Left renal pelvis (tissue), 4 donors: ENCODE measurements at places on chromosomes 4 and X.

GRCh38 chrX:110167952-110168451 lies 149.9 kb downstream of the AMMECR1 start:
- no peak for DNase-seq

- no peak for DNase-seq
Measured at GRCh38 chr4:94400191-94400590, 51.6 kb upstream of the PDLIM5 start.

GRCh38 chr4:182866746-182867145 lies 50.4 kb downstream of the DCTD start:
- no peak for DNase-seq

DNA sequence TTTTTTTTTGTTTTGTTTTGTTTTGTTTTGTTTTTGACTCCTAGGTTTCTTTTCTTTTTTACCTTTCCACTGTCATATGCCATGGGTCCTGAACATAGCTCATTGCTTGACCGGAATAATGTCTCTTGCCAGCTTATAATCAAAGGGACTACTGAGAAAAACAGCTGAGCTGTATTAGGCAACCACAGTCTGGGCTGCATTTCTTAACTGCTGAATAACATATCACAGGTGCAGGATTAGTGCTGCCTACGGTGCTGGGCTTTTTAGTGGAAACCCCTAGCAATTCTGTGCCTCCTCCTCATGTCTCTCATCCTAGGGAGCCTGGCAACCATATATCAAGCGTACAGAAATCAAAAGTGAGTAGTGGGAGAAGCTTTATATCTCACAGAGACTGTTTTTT lies 333.5 kb downstream of the BMPR1B start:
- no peak for DNase-seq

GRCh38 chr4:140059159-140059558 lies 94.8 kb downstream of the MAML3 start:
- no peak for DNase-seq

- no peak for DNase-seq
Measured at GRCh38 chrX:9312922-9313867, 151.7 kb upstream of the TBL1X start.

- no peak for DNase-seq
Measured at GRCh38 chr4:82587826-82588540, 26.2 kb upstream of the TMEM150C start.

GRCh38 chrX:136202889-136203288 lies 48.3 kb downstream of the MAP7D3 start:
- no peak for DNase-seq

DNA sequence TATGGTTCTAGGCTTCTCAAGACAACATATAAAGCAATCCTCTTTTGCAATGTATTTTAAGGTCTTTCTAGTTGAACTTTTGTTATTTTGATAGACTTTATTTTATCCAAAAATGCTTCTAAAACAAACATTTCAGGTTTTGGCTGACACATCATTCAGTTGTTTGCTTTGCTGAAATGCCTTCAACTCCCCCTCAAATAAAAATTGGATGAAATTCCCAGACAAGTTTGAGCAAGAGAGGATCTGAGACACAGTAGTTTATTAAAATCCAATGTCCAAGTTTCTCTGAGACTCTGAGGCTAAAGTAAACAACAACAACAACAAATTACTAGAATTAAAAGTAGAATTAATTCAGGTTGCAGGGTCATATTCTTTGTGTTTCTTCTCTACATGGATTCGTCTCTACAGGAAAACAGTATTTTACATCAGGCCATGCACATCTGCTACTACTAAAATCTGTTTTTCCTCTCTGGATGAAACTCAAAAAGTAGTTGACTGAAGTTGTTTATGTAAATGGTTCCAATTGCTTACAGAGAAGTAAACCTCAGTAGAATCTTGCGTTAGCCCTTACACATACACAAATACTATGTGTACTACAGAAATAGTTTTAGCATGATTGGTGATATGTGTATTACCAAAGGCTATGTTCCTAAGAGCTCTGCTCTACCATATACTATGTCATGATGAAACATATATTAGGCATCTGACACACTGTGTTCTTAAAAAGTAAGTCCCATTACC lies 64.9 kb downstream of the PRSS12 start:
- no peak for DNase-seq

DNA sequence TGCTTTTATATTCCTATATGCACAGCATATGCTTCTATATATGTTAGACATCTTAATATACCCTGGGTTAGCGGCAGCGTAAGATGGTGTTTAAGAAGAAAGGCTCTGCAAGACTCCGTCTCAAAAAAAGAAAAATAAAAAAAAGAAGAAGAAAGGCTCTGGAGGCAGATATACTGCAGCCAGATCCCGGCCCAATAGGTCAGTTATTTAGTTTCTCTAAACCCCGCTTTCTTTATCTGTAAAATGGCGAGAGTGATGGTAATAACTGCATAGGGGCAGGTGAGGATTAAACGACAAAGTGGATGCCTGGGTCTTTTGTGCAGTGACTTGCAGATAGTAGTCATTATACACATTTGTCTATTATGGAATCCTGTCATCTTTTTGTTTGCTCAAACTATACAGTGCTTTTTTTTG lies 115.2 kb downstream of the NAA11 start:
- no peak for DNase-seq

- no peak for DNase-seq
Measured at GRCh38 chr4:74855879-74856278, 61.6 kb upstream of the BTC start.

- no peak for DNase-seq
Measured at GRCh38 chr4:99587803-99588202, 13.2 kb downstream of the MTTP start.

DNA sequence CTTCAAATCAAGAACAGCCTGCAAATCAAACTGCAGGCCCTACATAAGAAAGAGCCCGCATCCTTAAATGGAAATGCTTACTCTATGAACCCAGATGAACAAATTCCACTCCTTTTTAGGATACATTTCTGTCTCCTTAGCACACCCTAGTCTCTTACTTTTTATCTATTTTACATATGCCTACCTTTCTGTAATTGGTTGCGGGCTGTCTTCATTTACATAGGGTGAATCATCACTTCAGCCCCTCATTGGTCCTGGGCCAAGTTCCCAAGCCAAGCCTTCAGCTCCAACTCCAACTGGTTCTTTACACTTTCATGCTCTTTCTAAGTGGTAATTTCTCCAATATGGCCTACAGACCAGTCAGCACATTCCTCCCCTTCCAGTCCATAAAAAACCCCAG lies 219.3 kb downstream of the TRAM1L1 start:
- no peak for DNase-seq

DNA sequence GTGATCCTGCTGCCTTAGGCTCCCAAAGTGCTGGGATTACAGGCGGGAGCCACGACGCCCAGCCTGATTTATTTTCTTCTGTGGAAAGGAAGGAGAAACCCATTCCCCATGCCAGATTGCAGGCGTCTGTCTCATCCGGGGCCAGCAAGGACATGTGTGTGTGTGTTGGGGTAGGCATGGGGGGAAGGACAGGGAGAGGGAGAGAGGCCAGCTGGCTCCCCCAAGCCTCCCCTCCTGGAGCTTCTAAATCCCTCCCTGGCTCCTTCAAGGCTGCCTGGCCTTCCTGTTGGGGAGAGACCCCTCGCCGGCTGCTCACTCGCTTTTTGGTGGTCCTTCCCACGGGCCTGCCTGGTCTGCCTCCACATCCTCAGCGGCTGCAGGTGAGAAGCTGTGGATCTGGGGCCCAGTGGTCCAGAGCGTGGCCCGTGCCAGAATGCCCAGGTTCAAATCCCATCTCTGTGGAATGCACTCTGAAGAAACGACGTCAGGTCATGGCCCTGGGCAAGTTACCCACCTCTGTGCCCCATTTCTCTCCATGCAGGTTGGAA lies 1.3 kb upstream of the PLXNB3 start:
- no peak for DNase-seq

DNA sequence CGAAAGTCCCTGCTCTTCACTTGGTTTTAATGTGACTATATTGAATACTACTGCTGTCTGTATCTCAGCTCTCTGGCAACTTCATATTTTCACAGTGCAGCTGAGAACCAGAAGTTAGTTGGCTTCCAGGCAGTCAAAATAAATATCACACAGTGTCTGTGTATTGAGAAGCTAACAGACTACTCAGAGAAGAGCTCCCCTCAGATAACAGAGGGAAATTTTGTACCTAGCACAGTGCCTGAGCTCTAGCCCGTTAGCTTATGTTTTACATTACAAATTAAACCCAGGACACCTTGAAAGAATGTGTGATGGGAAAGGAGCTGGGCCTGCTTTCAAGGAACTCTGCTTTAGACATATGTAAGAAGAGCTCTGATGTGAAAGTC lies 22.7 kb downstream of the JADE1 start:
- DNase-seq, result no peak

- DNase-seq, result no peak
Measured at GRCh38 chrX:150688911-150689451, 4.2 kb upstream of the MTMR1 start.

DNA sequence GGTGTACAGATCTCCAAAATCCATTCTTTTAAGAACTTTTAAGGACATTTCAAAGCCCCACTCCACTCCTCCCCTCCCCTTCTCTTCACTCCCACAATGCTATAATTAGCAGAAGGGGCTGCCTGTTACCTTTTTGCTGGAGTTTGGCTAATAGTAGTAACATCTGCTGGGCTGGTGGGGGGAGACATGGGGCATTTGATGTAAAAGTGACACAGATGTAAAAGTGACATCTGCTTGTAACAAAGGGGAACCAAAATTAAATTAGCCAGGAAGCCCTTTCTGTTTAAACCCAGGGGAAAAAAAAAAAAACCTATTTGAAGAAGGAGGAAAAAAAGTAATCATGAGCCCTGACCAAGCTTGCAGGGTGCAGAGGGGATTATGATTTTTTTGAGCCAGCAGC lies 5.4 kb upstream of the PHOX2B start:
- DNase-seq, result no peak

- no peak for DNase-seq
Measured at GRCh38 chrX:69083361-69083760, 81.9 kb downstream of the PJA1 start.

DNA sequence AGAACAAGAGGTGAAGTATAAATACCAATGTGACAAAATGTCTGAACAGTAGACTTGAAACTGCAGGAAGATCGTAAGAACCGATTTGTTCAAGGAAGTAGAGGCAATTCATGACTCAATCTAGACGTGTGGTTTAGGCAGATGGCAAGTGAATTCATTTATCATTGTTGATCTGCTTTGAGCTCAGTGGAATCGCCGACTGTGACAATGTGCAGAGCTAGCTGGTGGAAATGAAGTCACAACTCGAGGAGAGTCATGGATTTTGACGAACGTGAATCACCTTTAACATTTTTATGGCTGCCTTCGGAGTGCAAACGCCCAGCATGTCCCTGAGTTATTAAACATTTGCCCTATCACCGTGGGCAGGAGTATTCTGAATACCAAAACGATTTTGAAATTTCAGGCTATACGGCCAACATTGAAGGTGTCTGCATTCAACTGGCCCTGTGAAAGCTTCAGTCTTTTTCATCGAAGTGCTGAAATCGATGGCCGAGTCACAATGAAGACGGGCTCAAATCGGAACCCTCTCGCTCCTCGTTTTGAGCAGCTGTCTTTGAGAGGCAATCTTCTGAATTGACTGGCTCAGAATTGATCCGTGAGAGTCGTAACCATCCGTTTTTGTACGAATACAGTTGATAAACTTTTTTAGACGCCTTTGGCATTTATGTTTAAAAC lies 689 bp upstream of the OGT start:
- no peak for DNase-seq

DNA sequence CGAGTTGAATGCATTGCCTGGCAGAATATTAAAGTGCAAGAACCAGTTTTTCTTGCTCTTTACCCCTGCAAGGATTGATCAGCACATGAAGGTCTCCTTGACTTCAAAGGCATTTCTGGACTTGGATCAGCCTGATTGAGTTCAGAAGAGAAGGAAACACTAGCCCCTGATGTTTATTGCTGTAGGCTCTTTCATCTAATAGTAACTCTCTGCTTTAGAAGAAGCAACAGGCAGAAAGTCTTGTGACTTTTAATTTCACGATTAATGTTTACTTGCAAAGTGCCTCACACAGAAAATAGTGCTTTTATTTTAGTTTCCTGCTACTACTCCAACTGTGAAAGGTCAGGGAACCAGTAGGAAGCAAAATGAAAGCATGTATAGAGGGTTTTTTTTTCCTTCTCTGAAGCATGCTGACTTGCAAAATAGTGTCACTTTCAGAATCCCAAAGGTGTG lies 69.1 kb downstream of the PCDH7 start:
- DNase-seq, result peak; percentile 54

GRCh38 chr4:128775916-128776315 lies 33.6 kb upstream of the JADE1 start:
- DNase-seq, result no peak

- no peak for DNase-seq
Measured at GRCh38 chrX:120291211-120291610, 20.1 kb downstream of the TMEM255A start.

DNA sequence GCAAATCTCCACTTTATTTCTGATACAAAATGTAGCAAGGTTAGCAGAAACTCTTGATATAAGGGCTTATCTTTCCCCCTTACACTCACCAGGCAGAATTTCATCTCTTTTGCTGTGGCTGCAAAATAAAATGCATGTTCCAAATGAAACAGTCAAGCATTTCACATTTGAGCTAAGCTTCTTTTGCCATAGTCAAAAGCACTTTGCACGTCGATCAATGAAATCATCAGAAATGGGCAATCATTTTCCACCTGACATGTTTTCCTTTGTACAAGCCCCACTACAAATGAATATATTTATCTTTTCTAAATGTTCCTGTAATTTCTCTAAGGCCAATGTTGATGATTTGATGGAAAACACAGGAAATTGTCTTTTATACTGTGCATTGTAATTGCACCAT lies 178.4 kb downstream of the ANKRD50 start:
- no peak for DNase-seq

GRCh38 chr4:113957956-113958355 lies 21.5 kb downstream of the ARSJ start:
- DNase-seq, result no peak

- DNase-seq, result peak; percentile 50
Measured at GRCh38 chrX:132480581-132481203, 8.1 kb downstream of the MBNL3 start.

DNA sequence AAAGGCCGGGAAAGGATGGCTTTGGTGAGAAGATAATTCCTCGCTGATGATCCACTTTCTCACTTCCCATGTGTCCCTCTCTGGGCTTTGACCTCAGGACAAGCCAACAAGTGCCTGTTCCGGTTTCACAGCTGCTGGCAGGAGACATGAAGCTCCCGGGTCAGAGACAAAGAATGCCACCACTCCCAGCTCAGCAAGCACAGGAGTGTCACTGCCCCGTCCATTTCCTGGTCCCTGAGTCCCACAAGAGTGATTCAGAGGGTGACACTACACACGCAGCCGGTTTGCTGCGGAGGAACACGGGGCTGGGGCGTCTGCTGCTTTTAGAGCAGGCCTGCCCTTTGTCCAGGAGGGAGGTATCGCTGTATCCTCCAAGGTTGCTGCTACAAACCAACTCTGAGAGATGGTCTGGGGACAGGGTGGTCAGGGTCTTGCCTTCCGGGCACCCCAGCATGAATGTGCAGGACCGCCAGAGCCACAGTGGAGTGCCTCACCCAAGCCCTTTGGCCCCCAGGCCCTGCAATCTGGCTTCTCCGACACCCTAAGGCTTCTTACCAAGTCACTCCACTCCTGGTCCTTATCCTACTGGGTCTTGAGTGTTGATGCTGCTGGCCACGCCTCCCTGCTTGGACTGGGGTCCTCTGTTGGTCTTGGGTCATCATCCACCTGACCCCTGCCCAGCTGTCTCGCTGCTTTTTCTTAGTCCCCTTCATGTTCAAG lies 49.5 kb downstream of the CPZ start:
- DNase-seq, result no peak

GRCh38 chrX:33062041-33062440 lies 149.3 kb downstream of the DMD start:
- no peak for DNase-seq

- DNase-seq, result no peak
Measured at GRCh38 chr4:146210890-146211289, 3.4 kb upstream of the REELD1 start.

- DNase-seq, result no peak
Measured at GRCh38 chr4:124685851-124686250, 26.7 kb downstream of the ANKRD50 start.
